ENCODE measurements at places on chromosomes 12 and 14. TPM values are rescaled to one million over a fixed set of nuclear protein-coding genes. Genes with fewer than 3 reads are reported as not detected.
A peak's percentile ranks its signal among the peaks of the same experiment; 100 is the strongest.

GRCh38 chr14:106058342-106058741, 532.0 kb downstream of the TMEM121 start:
- no peak for DNase-seq

DNA sequence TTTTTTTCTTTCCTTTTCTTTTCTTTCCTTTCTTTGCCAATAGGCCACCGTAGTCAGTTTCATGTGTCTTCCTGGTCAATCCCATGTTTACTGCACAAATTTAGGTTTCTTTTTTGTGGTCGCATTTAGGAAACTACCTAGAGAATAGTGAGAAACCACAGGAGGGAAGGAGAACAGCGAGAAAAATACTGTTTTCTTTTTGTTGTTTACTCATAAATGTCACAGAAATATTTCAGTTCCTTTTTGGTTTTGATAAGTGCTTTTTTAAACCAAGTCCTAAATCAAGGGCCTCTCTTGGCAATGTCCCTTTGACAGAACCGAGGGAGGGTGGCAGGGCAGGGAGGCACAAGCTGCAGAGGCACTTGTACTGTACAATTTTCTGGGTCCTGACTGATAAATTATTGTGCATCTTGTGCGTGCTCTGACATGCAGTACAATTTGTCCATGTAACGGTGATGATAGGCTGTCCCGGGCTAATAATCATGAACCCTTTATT, 326.1 kb downstream of the CACNA1C start:
- no peak for DNase-seq

GRCh38 chr12:107779077-107779831, 4.8 kb downstream of the ASCL4 start:
- DNase-seq = no peak

GRCh38 chr12:24600996-24601395, 347.9 kb downstream of the BCAT1 start:
- DNase-seq = no peak

GRCh38 chr14:103112400-103113243, 10.6 kb upstream of the TNFAIP2 start:
- DNase-seq = no peak

DNA sequence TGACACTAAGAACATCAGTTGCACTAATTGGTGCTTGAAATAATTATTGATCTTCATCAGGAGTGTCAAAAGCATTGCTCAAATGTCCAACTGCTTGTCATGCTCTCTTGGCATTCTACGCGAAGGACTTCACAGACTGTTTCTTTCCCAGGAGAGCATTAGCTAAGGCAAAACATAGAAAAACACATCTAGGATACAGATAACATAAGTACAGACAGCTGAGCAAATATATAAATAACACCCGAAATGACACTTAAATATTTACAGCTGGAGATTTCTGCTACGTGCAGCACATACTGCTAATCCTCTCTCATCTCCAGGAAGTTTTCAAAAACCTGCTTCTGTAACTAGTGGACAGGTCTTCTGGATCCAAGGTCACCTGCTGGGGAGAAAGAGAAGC, 120.0 kb upstream of the PRMT8 start:
- no peak for DNase-seq

DNA sequence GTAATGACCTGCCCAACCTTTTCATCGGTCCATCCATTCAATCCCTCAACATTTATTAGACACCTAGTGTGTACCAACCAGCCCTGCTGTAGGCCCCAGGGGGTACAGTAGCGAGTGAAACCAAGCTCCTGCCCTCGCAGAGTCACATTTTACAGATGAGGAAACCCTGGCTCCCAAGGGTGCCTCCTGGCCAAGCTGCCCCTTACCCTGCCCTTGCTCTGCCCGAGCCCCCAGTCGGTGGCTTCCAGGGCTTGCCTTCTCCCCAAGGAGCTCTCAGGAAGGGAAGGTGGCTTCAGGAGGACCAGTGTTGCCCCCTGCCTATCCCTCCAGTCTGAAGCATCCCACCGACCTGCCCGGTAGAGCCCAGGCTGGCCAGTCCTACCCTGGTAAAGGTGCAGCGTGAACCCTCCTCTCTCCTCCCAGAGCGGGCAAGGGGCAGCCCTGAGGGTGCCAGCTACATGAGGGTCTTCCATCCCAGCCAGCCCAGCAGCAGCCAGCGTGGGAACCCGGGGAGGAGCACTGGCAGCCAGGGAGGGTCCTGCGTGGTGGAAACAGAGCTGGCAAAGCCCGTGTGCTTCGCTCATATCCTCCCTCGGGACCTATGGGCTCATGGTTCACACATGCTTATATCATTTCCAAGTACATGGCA, 670 bp upstream of the BEGAIN start:
- DNase-seq = no peak

DNA sequence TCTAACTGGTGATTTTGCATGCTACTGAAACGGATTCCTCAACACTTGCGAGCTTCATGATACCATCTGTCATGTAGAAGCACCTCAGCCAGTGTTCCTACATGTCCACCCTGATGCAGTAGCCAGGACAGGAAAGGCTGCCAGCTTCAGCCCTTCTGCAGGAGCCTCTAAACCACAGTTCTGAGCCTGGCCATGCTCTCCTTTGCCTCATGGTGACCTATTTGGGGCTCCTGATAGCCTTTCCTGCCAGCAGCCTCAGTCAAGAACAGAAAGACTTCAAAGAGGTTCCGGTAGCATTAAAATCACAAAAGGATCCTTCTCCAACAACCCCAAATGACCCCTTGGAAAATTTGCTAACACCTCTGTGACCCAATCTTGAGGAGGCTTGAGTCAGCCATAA, 96.0 kb downstream of the CNTN1 start:
- DNase-seq = no peak

GRCh38 chr14:41362139-41362538, 244.5 kb upstream of the LRFN5 start:
- no peak for DNase-seq

- DNase-seq = peak; percentile 27
Measured at GRCh38 chr14:85565862-85566296, 35.9 kb downstream of the FLRT2 start.

DNA sequence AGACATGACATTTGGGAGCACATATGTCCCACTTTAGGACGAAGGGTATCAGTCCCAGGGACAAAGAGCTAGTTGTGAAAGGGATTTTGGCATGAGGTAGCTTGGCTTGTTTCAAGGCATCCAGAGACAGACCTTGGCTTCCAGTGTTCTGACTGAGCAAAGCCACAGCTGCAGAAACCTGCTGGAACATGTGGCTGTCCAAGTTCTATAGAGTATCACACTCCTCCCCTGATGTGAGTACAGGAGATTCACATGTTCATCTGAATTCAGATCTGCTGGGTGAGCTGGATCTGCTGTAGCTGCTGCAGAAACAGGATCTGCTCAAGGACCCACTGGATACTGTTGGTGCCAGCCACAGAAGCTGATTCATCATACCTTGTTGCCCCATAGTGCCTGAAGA, 10.1 kb upstream of the C14orf39 start:
- no peak for DNase-seq

DNA sequence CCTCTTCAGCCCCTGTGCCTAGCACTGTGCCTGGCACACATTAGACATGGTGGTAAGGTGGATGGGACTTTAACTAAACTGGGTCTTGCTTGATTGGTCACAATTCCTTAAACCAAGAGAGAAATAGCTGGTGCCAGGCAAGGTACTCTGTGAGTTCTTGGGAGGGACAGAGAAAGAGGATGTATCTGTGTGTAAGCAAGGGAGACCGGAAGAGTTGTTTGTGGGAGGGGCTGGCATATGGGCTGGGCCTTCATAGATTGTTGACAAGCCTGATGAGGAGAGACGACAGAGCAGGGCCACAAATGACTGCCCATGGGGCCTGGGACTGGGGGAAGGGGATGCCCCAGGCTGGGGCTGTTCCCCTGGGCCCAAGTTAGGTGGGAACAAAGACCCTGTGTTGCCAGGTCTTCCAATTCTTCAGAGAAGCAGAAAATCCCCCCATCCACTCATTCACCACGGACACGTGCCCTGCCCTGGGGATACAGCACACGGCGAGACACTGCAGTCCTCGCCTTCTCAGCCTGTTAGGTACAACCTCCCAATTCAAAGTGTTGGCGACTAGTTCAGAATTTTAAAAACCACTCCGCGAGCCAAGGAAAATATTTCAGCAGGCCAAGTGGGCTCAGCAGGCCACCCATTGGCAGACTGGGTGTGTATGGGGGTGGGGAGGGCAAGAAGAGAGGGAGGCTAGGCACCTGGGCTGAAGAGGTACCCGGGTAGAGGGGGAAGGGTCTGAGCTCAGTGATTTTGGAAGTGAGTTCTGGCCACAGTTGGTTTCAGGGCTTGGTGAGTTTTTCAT, 11.4 kb upstream of the CYP46A1 start:
- no peak for DNase-seq

DNA sequence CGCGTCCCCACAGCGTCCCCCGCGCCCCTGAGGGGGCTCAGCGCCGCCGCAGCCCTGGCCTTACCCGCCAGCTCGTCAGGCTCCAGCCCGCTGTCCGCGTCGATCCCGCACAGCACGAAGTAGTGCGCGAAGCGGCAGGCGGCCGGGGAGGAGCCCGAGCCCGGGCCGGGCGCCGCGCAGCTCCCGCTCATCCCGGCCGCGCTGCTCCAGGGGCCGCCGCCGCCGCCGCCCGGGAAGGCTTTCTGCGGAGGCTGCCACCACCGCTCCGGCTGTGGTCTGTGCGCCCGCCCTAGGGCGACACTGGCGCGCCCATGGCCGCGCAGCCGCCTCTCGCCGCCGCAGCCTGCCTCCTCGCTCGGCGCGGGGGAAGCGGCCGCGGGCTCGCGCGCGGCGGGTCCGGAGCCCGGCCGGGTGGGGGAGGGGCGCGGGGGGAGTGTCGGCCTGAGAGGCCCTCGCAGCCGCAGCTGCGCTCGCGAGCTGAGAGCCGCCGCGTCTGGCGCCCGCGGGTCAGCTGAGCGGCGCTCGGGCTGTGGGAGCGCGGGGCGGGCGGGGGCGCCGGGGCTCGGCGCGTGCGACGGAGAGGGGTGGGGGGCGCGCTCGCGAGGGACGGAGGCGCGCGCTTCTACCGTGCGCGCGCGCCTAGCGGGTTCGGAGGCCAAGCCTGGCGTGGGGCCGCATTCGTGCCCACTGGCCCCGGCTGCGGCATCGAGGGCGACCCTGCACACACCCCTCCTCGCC, at the start of gene DENND5B:
TSS of gene DENND5B (minus strand) at position 495 of the 738 bp plus-strand sequence. CDS start at position 191, 304 bp downstream.
- no peak for DNase-seq

GRCh38 chr12:109542014-109542413, 31.3 kb downstream of the MMAB start:
- no peak for DNase-seq

GRCh38 chr14:63454436-63454835, 88.7 kb downstream of the PPP2R5E start:
- no peak for DNase-seq

- no peak for DNase-seq
Measured at GRCh38 chr12:88063375-88063774, 34.2 kb upstream of the C12orf50 start.

GRCh38 chr12:10067264-10067663, 31.5 kb downstream of the CLEC1A start:
- DNase-seq = no peak

GRCh38 chr12:12715459-12716150, 1.6 kb upstream of the CDKN1B start:
- DNase-seq = no peak

GRCh38 chr12:65622056-65622455, 202.2 kb upstream of the HMGA2 start:
- DNase-seq = no peak

DNA sequence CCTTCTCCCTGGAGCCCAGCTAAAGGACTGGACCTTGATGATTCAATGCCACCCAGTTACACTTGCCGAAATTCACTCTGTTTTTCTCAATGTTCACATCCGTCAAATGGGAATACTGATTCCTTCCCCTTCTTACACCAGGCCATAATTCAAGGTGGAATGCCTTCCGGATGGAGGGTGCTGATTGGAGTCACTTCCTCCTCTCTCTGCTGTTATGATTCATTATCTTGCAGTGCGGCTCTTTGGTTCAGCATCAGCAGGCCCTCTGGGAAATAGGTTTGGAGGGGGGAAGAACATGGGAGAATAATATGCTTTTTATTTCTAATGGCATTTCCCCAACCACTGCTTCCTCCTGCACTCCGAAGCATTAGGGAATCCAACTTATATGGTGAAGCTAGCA, 390.6 kb upstream of the TBX3 start:
- DNase-seq = no peak

PNMA1 gene
- 23.6 TPM for total RNA-seq

HRK gene
- not detected for total RNA-seq

RNASE3 gene
- total RNA-seq = not detected

RNASE4 gene
- total RNA-seq = 7.6 TPM

MIP gene
- total RNA-seq = not detected

ZNF410 gene
- 43.8 TPM for total RNA-seq

NINJ2 gene
- not detected for total RNA-seq

OR11G2 gene
- total RNA-seq = not detected

TMEM179 gene
- total RNA-seq = not detected

NAV3 gene
- 27.9 TPM for total RNA-seq
